ENCODE measurements at places on chromosomes 7 and 10.

DNA sequence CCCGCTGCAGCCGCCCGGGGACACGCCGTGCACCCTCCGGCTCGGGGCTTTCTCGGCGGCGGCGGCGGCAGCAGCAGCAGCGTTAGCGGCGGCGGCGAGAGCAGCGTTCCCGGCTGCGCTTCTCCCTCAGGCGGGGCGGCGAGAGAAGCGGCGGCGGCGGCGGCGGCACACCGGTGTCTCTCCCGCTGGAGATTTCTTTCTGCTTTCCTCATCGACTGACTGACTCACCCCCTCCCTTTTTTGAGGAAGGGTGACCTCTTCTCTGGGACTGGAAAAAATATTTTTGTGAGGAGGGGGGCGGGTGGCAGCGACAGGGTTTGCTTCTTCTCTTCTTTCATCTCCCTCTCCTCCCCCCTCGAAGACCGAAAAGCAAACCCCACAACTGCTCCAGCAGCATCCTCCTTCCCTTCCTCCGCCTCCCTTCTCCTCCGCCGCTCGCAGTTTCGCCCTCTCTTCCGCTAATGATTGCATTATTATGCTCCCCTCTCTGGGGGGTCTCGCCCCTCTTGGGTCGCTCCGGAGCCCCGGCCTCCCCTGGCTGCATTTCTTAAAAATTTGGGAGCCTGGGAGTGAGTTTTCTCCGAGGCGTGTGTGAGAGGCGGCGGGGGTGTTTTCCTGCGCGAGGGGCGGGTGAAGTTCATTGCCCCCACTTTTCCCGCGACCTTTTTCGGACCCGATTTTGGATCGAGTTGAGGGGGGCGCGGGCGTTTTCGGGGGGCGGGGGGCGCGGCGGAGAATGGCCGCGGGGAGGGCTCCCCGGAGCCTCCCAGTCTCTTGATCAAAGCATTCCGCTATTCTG is 411 bp downstream of the AUTS2 start:
- peak; percentile 16 for DNase-seq

- DNase-seq = no peak
These were observed 149.5 kb upstream of the SMIM30 start for GRCh38 chr7:113267885-113268284.

- no peak for DNase-seq
These were observed 40.9 kb upstream of the PLXDC2 start for GRCh38 chr10:19775296-19775695.

- no peak for DNase-seq
These were observed 49.5 kb upstream of the SLC29A3 start for GRCh38 chr10:71269301-71270288.

- no peak for DNase-seq
These were observed 42.7 kb upstream of the SMIM30 start for GRCh38 chr7:113161050-113161449.

GRCh38 chr10:48287417-48288391 is 13.2 kb upstream of the FRMPD2 start:
- no peak for DNase-seq

DNA sequence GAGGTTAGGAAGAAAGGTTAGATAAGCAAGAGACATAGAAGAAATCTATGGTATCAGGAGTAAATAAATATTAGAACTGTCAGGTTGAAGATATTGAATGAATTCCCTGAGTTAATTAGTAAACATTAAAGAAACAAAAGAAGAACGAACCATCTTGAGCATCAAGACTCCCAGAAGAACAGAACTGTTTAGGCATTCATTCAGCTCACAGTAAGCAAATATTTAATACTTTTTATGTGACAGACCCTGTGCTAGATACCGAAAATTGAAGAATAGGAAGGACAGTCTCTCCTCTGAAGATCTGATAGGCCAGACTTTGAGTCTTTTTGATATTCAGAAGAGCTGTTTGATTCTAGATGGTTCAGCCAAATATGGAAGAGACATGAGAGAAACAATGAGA is 731.5 kb downstream of the XPNPEP1 start:
- DNase-seq = no peak

GRCh38 chr7:138649506-138649905 is 51.7 kb downstream of the SVOPL start:
- no peak for DNase-seq

DNA sequence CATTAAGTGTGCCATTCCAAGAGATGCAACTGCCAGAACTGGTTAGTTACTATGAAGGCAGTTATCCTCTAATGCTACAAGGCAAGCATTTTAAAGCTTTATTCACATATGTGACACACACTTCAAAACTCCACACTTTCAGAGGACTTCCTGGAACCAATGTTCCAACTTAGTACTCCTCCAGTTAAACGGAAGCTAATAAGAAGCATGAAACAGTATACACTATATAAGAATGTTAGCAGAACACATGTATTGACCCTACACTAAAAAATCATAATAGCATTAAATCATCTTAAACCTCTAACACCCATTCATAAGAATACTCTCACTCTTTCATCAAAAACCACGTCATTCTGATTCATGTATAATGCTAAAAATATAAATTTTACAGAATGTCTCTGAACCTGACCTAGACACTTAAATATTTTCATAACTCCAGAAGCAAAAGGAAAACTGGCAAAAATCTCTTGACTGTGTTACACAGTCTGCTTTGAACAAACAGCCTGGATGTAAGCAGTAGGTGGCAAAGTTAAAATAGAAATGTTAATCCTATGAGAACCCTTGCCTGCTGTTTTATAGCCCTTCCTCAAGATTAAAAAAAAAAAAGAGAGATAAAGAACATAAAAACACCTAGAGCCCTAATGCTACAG is 135.0 kb downstream of the SEMA3C start:
- DNase-seq = no peak

GRCh38 chr10:35659456-35659855 is 17.4 kb upstream of the FZD8 start:
- DNase-seq = no peak

GRCh38 chr10:87713707-87714106 is 54.0 kb downstream of the PAPSS2 start:
- DNase-seq = no peak

- DNase-seq = no peak
These were observed 19.0 kb downstream of the RPA3 start for GRCh38 chr7:7699380-7699779.

DNA sequence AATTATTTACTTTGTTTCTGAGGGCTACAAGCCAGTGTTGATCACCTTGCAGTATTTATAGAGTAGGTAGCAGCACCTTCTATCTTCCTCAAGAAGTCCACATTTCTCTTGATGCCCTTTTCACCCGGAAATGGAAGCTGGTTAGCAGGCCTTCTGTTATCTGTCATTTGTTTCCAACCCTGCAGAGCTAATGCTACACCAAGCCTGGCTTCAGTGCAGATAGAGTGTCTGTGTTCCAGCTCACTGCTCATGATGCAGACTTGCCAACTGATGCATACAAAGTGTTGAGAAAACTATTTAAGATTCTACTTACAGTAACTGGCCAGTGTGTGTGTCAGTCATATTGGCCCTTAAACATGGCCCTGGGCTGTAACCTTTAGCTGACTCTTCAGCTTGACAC is 301.0 kb downstream of the LHFPL3 start:
- DNase-seq = no peak

DNA sequence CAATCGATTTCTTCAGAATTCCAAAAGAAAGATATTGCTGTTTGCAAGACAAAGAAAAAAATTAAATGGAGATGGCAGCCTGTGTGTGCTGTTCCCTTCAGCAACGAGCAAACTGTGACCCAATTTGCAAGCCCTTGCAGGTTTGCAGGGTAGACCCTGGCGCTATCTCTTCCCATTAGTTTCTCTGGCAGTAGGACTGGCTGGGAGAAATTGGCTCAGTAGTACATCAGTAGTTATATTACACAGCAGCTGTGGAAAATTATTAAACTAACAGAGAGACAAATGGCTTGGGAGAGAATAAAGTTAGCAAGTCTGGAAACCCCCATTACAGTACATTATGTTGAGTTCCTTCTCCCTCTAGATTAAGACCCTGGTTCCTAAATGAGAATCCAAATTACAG is 116.4 kb upstream of the ITGB1 start:
- no peak for DNase-seq

DNA sequence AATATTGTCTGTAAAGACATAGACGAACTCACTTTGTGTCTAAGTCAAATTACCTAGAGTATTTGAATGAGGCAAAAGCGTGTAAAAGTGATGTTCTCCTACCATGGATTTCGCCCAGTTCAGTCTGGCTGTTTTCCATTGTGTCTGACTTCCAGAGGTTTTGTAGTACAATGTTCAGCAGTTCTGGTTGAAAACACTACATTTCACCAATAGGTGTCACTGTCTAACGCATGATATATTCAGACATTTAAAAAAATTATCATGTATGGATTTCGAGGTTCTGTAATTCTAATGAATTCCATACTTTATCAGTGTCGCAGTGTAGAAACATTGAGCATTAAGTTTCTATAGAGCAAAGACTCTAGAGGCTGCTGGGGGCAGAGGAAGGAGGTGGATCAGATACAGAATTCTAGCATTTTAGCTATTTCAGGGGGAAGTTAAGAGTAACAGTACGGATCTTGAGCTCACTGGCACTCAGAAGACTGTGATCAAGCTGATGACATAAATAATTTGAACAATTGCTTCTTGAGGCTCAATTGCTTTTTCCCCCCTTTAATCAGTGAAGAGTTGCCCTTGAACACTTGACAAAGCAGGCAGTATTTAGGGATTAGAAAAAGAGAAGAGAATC is 196.9 kb upstream of the RHOBTB1 start:
- DNase-seq = no peak

DNA sequence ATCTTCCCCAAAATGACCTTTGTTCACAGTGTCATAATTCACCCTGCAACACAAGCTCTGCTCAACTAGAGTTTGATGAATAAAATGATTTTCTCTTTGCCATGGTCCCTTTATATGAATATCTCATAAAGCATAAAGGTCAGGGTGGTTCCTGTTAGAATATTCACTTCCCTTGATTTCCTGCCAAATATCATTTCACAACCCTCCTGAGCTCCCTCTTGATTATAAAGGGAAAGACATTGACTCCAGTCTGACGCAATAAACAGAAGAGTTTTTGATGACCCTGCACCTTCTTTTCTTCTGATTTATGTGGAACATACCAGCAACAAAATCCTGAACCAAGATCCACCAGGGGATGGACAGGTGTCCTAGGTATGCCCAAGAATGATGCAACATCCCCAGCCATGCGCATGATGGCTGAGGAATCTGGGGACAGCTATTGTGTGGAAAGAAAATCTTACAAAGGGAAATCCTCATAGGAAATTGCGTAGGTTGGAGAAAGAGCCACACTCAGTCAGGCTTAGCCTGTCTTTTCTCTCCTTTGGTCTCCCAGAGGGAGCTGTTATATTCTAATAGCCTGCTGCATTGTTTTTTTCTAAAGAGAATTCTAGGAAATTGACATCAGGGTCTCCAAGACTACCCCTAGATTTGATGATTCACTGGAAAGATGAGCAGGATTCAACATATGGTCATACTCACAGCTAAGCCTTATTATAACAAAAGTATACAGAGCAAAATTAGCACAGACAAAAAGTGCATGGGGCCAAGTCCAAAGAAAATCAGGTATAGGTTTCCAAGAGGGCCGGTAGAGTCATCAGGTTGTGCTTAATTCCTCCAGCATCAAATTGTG is 18.8 kb downstream of the IFIT3 start:
- no peak for DNase-seq

DNA sequence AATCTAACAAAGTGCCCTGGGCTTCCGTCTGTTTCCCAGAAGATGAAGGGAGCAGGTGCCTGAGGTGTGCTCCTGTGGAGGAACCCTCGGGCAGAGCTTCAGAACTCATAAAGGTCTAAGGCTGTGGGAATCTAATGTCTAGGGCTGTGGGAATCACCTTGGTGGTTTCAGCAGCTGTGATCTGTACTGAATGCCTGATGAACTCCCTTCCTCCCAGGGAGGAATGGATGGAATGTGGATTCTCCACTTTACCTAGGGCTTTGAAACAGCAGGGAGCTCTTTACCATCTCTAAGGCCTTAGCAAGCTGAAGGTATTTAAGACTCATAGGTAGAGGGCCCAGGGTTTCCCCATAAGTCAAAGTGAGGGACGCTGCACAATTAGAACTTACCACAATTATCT is 36.0 kb upstream of the SEMA3E start:
- DNase-seq = no peak

DNA sequence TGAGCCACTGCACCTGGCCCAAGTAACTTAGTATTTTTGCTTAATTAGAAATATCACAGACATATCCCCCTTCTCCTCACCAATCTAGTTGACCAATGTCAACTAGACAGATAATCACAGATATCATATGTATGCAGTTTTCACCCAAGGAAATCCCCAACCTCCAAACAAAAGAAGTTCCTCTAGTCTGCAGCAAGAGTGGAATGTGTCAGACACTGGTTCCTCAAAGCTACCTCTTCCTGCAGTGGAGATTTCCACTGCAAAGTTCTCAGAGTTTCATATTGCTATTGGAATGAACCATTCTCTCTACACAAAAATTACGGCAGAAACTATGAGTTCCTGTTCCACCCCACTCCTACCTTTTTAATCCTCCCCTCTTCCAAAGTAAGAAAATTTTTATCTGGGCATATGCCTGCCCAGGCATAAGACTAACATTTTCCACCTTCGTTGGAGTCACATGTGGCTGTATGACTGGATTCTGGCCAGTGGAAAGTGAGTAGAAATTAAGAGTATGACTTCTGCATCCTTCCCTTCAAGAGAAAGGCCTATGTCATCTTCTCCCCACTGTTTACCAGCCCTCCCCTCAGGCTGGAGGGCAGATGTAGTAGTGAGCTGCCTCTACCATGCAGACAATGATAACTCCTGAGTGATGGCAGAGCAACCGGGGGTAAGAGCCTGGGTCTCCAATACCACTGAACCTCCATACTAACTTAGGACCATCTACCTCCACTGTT is 103.0 kb downstream of the MYOF start:
- no peak for DNase-seq

DNA sequence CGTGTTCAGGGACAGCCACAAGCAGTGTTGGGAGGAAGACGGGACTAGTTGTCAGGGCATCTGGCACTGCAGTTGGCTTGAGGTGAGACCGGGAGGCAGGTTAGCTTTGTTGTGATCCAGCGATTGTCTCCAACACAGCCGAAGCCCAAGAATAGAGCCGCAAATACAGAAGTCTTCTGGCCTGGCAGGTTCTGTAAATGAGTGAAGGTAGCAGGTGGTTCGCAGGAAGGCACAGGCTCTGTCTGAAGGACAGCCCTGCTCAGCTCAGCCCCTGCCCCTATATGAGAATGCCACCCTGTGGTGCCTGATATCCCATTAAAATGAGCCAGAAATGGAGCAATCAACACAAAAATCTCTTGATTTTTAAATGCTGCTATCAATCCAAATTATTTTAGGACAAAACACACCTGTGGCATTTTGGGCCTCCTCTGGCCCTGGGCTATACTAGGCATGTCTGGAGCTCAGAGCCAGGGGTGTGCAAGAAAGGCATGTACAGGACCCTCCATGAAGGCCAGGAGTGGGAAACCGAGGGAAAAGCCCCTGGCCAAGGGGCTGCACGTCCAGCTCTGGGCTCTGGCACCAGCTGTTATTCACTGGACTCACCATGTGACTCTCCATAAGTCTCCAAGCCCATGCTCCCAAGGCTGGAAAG is 11.2 kb upstream of the C10orf71 start:
- no peak for DNase-seq

DNA sequence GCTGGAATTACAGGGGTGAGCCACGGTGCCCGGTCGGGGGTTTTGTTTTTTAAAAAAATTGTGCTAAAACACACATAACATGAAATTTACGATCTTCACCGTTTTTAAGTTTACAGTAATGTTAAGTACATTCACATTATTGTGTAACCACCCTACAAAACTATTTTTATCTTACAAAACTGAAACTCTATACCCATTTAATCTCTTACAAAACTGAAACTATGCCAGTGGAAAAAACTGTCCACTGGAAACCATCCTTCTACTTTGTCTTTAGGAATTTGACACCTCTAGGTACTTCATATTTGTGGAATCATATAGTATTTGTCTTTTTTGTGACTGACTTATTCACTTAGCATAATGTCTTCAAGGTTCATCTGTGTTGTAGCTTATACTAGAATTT is 1.0 kb upstream of the PSMC2 start:
- DNase-seq = no peak

Data from stimulated activated CD8-positive, alpha-beta memory T cell treated with anti-CD3 and anti-CD28 coated beads, Interleukin-2, amount 100 ng/mL, for 48 hours (primary cell).